ENCODE measurements at places on chromosomes 12 and 14. TPM values are rescaled to one million over a fixed set of nuclear protein-coding genes. Genes with fewer than 3 reads are reported as not detected.
A peak's percentile ranks its signal among the peaks of the same experiment; 100 is the strongest.

FOXN4 gene
- not detected for total RNA-seq

SDS gene
- total RNA-seq: 2.7 TPM

KRT74 gene
- not detected for total RNA-seq

AICDA gene
- total RNA-seq: not detected

DNA sequence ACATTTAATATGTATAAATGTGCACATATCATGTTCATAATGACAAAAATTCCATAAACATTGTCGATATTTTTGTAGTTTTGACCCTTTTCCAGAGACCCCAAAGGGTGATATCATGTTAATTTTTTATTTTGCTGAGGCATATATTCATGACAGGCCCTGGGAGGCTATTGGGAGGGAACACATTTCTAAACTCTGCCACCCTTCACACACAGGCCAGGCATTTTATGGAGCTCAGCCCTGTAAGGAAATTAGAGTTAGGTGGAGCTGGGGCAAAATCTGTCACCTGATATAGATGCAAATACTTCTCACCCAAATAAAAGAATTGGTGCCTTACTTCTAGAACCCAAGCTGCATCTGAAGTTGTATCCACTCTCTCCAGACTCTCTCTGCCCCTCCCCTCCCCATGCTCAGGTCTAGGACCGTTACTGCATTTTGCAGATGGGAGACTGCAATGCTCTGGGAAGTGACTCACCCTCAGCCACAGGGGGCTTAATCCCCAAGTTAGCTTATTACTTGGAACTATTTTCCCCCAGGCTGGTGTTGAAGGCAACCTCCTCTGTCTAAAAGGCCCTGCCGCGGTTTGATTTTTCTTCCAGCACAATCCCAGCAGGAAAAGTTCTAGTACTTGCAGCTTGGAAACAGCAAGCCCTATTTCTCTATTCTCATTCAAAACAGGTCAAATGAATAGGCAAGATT lies 238.9 kb downstream of the EMP1 start:
- DNase-seq: no peak
- H3K27me3 ChIP-seq: no peaks in the 10 kb centered on the region
- H3K27ac ChIP-seq: no peak overlapping the region
- H3K36me3 ChIP-seq: no peaks in the 10 kb centered on the region

DNA sequence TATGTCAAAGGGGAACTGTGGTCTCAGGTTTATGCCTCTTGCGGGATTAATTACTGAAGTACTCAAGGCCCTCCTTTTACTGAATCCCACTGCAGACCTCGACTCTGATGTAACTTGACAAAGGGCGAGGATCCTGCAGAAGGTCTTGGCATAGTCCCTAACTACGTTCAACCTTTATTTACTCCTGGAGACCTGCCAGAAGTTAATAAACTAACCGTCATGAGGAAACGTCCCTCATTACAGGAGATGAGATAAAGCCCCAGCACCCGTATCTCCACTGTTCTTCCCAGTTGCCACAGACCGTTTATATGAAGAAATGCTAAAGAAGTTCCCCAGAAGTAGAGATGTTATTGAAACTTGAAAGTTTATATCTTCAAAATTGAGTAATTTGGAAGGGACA lies 190.9 kb downstream of the ETV6 start:
- no peaks in the 10 kb centered on the region for H3K27me3 ChIP-seq
- H3K4me1 ChIP-seq: peaks cover 14% of the 10 kb centered on the region
- no peaks in the 10 kb centered on the region for H3K36me3 ChIP-seq
- H3K27ac ChIP-seq: no peak overlapping the region
- no peak overlapping the region for H3K4me3 ChIP-seq

GRCh38 chr12:50986966-50987737 lies 34.8 kb downstream of the HIGD1C start:
- H3K4me1 ChIP-seq: peaks cover 28% of the 10 kb centered on the region
- peak overlapping the region; percentile 42 for H3K27ac ChIP-seq
- DNase-seq: peak; percentile 70
- no peaks in the 10 kb centered on the region for H3K36me3 ChIP-seq
- no peaks in the 10 kb centered on the region for H3K27me3 ChIP-seq
- H3K4me3 ChIP-seq: no peak overlapping the region

DNA sequence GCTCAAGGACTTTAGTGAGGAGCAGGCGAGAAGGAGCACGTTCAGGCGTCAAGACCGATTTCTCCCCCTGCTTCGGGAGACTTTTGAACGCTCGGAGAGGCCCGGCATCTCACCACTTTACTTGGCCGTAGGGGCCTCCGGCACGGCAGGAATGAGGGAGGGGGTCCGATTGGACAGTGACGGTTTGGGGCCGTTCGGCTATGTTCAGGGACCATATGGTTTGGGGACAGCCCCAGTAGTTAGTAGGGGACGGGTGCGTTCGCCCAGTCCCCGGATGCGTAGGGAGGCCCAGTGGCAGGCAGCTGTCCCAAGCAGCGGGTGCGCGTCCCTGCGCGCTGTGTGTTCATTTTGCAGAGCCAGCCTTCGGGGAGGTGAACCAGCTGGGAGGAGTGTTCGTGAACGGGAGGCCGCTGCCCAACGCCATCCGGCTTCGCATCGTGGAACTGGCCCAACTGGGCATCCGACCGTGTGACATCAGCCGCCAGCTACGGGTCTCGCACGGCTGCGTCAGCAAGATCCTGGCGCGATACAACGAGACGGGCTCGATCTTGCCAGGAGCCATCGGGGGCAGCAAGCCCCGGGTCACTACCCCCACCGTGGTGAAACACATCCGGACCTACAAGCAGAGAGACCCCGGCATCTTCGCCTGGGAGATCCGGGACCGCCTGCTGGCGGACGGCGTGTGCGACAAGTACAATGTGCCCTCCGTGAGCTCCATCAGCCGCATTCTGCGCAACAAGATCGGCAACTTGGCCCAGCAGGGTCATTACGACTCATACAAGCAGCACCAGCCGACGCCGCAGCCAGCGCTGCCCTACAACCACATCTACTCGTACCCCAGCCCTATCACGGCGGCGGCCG lies 1.1 kb downstream of the PAX9 start:
- H3K27me3 ChIP-seq: peaks cover 96% of the 10 kb centered on the region
- no peaks in the 10 kb centered on the region for H3K36me3 ChIP-seq
- no peak for DNase-seq
- H3K27ac ChIP-seq: no peak overlapping the region
- no peak overlapping the region for H3K4me3 ChIP-seq
- peaks cover 14% of the 10 kb centered on the region for H3K4me1 ChIP-seq
